ENCODE measurements at places on chromosomes 11 and 22.

DNA sequence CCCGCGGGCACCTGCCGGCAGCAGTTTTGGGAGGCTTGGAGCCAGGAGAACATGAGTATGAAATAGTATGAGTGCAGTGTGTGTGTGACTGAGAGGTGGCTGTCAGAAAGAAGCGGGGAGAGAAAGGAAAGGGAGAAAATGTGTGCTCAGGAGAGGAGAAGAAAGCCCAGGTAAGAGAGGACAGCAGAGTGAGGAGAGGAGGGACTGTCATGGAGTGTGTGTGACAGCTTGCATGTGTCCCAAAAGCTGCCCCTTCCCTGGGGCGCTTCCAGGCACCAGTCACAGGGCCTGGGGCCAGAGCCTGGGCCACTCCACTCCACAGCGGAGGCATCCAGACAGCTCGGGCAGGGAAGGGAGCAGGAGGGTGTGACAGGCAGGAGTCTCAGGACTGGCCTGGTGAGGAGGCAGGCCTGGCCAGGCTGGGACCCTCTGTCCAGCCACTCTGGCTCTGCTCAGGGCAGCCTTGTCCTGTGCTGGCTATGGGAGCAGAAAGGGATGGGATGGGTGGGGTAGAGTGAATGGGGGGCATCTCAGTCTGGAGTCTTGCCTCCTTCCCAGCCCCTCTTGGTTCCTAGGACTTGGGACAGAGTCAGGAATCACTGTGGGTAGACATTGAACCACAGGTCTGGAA is 949 bp downstream of the MMP11 start:
- DNase-seq: no peak

- no peak for DNase-seq
Measured at GRCh38 chr11:26037716-26038115, 294.2 kb upstream of the ANO3 start.

DNA sequence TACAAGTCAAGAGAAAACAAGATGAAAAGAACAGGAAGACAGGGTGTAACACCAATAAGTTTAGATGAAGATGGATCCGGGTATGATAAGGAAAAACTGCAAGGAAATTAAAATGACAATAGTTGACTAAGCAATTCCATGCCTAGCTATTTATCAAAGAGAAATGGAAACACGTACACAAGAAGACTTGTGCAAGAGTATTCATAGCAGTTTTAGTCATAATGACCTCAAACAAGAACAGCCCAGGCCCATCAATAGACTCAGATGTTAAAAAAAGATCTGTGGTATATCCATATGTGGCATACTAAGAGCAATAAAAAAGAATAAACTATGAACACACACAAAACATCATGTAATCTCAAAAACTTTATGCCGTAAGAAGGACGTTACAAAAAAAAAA is 33.2 kb downstream of the SLC5A12 start:
- DNase-seq: no peak

DNA sequence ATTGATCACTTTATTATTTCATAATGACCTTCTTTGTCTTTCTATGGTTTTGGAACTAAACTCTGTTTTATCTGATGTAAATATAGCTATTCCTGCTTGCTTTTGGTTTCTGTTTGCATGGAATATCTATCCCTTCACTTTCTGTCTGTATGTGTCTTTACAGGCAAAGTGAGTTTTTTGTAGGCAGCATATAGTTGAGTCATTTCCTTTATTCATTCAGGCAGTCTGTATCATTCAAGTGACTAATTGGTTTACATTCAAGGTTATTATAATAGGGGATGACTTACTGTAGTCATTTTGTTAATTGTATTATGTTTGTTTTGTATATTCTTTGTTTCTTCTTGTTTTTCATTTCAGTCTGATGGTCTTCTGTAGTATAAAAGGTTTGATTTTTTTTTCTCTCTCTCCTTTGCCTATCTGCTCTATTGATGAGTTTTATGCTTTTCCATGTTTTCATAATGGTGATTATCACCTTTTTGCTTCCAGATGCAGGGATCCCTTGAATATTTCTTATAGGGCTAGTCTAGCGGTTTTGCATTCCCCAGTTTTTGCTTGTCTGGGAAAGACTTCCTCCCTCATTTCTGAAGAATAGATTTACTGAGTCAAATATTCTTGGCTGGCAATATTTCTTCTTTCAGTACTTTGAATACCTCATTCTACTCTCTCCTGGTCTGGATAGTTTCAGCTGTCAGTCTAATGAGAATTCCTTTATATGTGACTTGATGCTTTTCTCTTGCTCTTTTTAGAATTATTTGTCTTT is 50.4 kb downstream of the GDPD4 start:
- DNase-seq: no peak
